ENCODE measurements at places on chromosomes 3 and 15.

DNA sequence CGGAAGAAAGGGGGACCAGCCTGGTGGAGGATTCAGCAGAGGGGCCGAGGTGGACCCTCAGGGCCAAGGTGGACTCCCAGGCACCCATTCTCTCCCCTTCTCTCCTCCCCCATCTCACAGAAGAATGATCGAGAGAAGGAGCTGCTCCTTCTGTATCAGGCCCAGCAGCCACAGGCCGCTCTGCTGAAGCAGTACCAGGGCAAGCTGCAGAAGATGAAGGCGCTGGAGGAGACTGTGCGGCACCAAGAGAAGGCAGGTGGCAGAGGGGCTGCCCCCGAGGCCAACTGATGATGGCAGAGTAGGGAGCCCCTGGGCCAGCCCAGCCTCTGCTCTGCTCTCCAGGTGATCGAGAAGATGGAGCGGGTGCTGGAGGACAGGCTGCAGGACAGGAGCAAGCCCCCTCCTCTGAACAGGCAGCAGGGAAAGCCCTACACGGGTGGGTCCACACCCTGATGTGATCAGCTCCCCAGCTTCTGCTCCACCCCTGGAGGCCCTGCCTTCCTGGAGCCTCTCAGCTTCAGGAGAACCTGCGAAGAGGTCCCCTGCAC, 36.5 kb downstream of the CYP11A1 start:
- no peak for DNase-seq

- DNase-seq, result no peak
Observed at GRCh38 chr3:41018855-41019254, 180.4 kb upstream of the CTNNB1 start.

- peak; percentile 17 for DNase-seq
Observed at GRCh38 chr3:47578119-47578632, 489 bp downstream of the CSPG5 start.

- peak; percentile 10 for DNase-seq
Observed at GRCh38 chr3:23232016-23232415, 28.9 kb downstream of the UBE2E2 start.

DNA sequence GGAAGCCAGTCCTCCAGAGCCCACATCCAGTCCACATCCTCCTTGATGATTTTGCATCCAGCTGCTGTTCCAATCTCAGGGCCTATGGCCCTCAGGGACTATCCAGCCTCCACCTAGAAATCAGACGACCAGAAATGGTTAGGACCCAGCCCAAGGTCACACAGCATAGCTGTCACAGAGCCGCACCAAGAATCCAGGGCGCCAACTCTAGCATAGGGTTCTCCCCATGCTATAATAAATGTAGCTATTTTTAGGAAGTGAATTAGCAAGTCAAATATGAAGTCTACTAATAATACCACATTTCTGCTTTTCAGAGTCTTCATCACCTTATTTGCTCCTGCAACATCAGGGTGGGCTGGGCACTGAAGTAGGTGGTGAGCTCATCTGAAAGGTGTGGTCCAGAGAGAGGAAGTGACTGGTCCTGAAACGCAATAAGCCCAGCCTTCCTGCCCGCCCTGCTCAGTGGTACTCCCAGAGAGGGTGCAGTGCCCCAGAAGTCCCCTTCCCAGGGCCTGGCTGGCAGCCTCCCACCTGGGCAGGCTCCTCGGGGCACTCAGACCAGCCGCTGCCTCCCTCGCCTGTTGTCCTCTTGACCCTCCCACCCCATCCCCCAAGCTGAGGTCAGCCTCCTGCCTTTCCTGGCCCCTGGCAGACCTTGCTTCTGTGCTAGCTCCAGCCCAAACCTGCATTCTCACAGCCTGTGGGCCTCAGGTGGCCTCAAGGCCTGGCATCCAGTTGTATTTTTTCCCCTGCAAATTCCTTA, 17.6 kb upstream of the CYP11A1 start:
- DNase-seq, result peak; percentile 67

DNA sequence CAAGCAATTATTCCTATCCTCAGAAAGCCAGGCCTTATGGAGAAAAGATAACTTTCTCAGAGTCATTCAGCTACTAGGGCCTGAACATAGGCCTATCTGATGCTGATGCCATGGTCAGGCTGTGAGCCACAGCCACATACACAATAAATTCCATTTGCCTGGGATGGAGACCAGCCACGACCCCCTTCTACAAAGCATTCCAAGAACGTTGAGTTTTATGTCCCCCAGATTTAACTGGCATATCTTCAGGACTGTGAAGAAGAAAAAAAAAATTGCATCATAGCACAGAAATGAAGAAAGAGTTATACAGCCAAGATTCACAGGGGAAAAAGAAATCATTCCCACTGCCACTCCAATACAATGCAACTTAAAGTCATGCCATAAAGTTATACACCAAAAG, 100.0 kb downstream of the THBS1 start:
- DNase-seq, result peak; percentile 85

DNA sequence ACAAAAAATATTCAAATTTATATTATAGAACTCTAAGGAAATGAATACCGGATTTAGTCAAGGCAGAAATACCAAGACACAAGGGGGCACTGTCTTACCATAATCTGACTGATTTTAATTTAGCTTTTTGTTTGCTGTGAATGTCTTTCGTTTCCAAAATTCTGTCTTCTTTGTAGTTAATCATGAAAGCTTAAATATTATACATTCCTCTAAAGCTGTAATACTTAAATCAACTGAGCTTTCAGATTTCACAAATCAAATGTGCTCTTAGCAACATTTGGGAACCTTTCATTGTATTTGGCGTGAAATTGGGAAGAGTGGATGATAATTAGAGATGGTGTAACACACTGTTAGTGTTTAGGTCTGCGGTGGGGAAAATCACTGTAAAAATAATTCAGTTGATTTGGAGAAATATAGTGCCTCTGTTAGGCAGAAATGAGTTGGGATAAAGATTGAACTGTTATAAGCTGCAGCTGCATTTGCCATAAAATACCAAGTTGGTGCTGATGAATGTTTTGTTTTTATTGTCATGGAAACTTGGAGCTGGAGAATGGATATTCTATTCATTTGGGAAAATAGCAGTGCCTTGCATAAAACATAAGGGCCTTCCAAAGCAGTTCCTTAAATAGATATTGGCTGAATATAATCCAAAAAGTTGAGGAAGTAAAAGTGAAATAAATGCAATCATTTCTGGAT, 228.2 kb downstream of the TCF12 start:
- peak; percentile 65 for DNase-seq

- DNase-seq, result peak; percentile 2
Observed at GRCh38 chr3:131109156-131109555, 82.5 kb downstream of the NEK11 start.

DNA sequence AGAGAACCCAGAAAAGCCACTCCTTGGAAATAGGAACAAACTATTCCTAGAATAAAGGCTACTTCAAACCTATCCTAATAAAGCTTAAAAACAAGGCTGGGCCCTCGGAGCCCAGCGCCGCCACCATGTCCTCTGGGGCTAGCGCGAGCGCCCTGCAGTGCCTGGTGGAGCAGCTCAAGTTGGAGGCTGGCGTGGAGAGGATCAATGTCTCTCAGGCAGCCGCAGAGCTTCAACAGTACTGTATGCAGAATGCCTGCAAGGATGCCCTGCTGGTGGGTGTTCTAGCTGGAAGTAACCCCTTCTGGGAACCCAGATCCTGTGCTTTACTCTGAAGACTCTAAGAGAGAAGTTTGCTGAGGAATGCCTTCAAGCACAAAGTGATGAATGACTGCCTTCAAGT, 63.2 kb downstream of the ADAM10 start:
- DNase-seq, result no peak

DNA sequence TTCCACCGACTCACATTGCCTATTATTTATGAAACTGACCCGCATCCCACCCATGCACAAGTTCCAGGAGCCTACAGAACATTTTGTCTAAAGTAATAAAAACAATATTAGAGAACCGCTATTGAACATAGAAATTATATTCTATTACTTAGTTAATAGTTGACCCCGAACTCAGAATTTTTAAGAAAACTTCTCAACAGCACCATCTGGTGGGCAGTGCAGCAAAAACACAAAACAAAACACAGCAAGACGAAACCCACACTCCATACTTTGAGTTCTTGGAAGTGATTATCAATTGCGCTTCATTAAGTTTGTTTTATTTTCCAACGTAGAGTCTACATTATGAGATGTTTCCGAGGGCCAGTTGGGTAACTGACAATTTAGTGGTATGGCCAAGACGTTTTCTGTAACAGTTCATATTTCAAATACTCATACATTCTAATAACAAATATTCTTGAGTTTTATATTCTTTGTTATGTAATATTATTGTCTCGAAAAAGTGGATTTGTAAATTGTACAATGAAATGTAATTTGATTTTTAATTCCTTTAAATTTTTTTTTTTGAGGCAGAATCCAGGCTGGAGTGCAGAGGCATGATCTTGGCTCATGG, 24.0 kb upstream of the C3orf70 start:
- peak; percentile 44 for DNase-seq

GRCh38 chr3:10383850-10384248, 62.9 kb upstream of the SEC13 start:
- no peak for DNase-seq

GRCh38 chr3:157595259-157595658, 92.0 kb upstream of the VEPH1 start:
- DNase-seq, result no peak

DNA sequence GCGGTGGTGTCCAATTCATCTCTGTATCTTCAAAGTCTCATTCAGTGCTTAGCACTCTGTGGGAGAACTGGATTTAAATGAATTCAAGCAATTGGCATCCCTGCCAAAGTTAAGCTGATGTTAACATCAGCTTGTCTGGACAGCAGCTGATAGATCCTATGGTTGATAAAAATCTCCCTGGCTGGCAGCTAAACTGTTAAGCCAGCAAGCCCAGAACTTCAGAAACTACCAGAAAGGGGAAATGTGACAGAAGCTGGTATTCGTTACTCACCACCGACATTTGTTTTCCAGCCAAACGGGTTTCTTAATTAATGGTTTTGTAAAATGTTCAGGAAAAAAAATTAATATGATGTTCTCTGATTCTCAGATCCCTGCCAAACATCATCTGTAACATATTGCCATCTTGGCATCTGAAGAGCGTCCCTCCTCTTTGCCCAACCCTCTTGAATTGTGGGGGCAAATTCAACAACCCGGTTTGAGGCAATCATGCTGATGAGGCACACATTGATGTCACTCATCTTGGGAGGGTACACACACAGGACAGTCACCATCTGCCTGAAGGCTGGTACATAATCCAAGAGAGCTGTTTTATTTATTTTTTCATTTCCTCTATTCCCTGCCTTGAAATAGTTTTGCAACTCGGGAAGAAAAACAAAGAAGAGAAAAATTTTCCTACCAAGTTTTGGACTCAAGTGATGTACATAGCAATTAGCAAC, 76.3 kb upstream of the ABHD17C start:
- no peak for DNase-seq

GRCh38 chr15:49415149-49415548, 7.9 kb upstream of the FGF7 start:
- DNase-seq, result peak; percentile 2

GRCh38 chr15:68339481-68339880, 61.9 kb downstream of the FEM1B start:
- DNase-seq, result no peak

- peak; percentile 56 for DNase-seq
Observed at GRCh38 chr3:89300981-89301380, 193.6 kb downstream of the EPHA3 start.

GRCh38 chr15:91032919-91033803, 10.8 kb upstream of the VPS33B start:
- peak; percentile 7 for DNase-seq

GRCh38 chr15:78177447-78177873, 28.3 kb downstream of the IDH3A start:
- peak; percentile 26 for DNase-seq

DNA sequence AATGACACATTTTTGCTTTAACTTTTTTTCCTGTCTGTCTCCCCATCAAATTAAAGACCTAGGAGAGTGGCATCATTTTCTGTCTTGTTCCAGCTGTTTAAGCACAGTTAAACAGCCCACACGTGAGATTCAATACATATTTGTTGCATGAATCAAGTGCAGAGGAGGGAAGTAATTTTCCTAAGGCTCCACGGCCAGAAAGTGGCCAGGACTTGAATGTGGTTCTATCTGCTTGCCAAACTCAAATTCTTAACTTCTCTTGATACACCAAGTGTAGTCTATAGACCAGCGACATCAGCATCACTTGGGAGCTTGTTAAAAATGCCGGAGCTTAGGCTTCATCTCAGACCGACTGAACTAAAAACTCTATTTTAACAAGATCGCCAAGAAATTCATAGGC, 724.8 kb upstream of the CFAP20DC start:
- peak; percentile 83 for DNase-seq

DNA sequence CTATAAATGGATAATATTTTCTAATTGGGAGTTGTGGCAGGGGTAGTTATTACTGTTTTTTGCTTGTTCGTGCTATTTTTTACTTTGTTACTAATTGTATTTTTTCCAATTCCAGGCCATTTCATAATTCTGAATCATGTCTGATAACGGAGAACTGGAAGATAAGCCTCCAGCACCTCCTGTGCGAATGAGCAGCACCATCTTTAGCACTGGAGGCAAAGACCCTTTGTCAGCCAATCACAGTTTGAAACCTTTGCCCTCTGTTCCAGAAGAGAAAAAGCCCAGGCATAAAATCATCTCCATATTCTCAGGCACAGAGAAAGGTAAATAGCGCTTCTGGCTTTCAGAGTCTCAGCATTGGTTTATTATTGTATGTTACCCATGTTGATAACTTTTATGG, 42.9 kb downstream of the PAK2 start:
- DNase-seq, result no peak

GRCh38 chr3:138578961-138579574, 15.0 kb downstream of the CEP70 start:
- no peak for DNase-seq

DNA sequence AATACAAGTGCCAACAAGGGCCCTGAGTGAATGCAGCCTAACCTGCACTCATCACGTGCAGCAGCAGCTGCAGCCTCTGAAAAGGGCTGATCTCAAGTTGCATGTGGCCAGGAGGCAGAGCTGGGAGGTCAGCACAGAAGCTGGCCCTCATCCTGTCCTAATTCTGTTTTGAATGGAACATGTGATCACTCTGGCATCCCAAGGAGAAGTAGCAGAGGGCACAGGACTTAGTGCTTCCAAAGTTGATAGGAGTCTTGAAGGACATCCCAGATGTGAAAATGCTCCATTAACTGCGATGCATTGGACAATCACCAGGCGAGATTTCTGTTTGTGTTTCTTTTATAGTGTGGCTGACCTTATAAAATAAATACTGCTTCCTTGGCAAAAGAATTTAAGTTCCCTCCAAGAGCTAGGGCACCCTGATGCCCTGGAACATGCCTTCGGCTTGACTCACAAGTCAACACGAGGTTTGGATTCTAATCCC, 31.6 kb upstream of the STAG1 start:
- no peak for DNase-seq

- no peak for DNase-seq
Observed at GRCh38 chr3:14512942-14513327, 27.2 kb downstream of the GRIP2 start.

GRCh38 chr3:115204475-115204874, 57.4 kb upstream of the ZBTB20 start:
- peak; percentile 7 for DNase-seq

DNA sequence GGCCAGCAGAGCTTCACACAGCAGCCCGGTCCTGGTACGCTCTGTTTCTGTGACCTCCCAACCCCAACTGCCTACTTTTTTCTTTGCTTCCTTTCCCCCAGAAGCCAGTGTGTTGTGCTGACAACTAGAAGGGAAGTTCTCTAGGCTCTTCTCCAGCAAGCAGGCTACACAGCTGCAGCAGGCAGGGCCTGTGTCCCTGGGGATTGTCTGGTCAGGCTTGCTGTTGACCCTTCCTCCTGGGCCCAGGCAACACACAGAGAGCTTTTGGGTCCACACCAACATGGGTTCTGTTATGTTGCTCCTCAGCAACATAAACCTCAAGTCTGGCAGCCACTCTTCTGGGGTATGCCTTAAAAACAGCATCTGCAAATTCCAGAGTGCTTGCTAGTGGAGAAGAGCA, 36.2 kb upstream of the TSPAN3 start:
- no peak for DNase-seq

All from fibroblast of skin of back (primary cell).